ENCODE measurements at places on chromosomes 13 and 19.
A peak's percentile ranks its signal among the peaks of the same experiment; 100 is the strongest.

GRCh38 chr13:38590796-38591507, 95.9 kb upstream of the FREM2 start:
- DNase-seq, result no peak
- no peak overlapping the region for H3K27ac ChIP-seq
- no peak overlapping the region for H3K4me3 ChIP-seq
- H3K4me1 ChIP-seq, result no peaks in the 10 kb centered on the region
- no peaks in the 10 kb centered on the region for H3K27me3 ChIP-seq

GRCh38 chr13:113559061-113559460, 25.5 kb upstream of the TFDP1 start:
- no peaks in the 10 kb centered on the region for H3K27me3 ChIP-seq
- no peak overlapping the region for H3K4me3 ChIP-seq
- no peak for DNase-seq
- H3K36me3 ChIP-seq, result no peaks in the 10 kb centered on the region

DNA sequence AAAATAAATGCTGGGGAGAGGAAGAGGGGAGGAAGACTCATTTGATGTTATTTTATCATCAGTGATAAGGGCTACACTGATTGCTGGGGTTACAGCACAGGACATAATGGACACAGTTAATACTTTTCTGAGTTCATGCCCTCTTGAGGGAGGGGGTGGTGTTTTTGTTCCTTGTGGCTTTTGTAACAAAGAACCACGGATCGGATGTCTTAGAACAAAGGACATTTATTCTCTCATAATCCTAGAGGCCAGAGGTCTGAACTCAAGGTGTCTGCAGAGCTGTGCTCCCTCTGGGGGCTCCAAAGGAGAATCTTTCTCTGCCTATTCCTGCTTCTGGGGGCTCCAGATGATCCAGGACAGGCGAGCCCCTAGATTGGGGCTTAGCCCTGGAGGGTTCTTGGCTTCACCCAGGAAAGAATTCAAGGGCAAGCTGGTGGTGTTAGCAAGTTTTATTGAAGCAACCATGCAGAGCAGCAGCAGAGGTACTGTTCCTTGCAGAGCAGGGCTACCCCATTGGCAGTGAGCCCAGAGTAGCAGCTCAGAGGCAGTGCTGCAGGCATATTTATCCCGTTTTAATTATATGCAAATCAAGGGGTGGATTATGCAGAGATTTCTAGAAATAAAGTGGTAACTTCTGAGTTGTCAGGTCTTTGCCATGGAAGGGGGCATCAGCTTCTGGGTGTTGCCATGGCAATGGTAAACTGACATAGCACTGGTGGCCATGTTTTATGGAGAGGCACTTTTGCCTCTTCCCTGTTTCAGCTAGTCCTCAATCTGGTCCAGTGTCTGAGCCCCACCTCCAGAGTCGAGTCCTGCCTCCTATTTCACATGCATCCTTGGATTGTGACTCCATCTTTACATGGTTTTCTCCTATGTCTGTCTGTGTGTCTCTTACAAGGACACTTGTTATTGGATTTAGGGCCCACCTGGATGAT, 18.0 kb downstream of the VAV1 start:
- no peak overlapping the region for H3K4me3 ChIP-seq
- no peak overlapping the region for H3K27ac ChIP-seq
- H3K36me3 ChIP-seq, result no peaks in the 10 kb centered on the region
- no peak for DNase-seq
- no peaks in the 10 kb centered on the region for H3K27me3 ChIP-seq

- no peak for DNase-seq
- H3K27ac ChIP-seq, result no peak overlapping the region
- H3K4me3 ChIP-seq, result no peak overlapping the region
- H3K27me3 ChIP-seq, result no peaks in the 10 kb centered on the region
- no peaks in the 10 kb centered on the region for H3K4me1 ChIP-seq
- peaks cover 49% of the 10 kb centered on the region for H3K36me3 ChIP-seq
Measured at GRCh38 chr13:113607056-113607888, 22.7 kb downstream of the TFDP1 start.

GRCh38 chr13:42454749-42455148, 119.2 kb upstream of the TNFSF11 start:
- H3K27me3 ChIP-seq, result no peaks in the 10 kb centered on the region
- H3K4me1 ChIP-seq, result no peaks in the 10 kb centered on the region
- DNase-seq, result no peak
- no peaks in the 10 kb centered on the region for H3K36me3 ChIP-seq
- H3K27ac ChIP-seq, result no peak overlapping the region

- H3K27me3 ChIP-seq, result no peaks in the 10 kb centered on the region
- peaks cover 19% of the 10 kb centered on the region for H3K4me1 ChIP-seq
- no peaks in the 10 kb centered on the region for H3K36me3 ChIP-seq
- peak overlapping the region; percentile 64 for H3K27ac ChIP-seq
- H3K4me3 ChIP-seq, result no peak overlapping the region
- no peak for DNase-seq
Measured at GRCh38 chr13:23427342-23427843, 6.1 kb downstream of the SACS start.

GRCh38 chr13:30502237-30502636, 36.5 kb upstream of the HMGB1 start:
- H3K4me3 ChIP-seq, result no peak overlapping the region
- no peak for DNase-seq
- no peaks in the 10 kb centered on the region for H3K36me3 ChIP-seq
- no peaks in the 10 kb centered on the region for H3K27me3 ChIP-seq
- no peaks in the 10 kb centered on the region for H3K4me1 ChIP-seq

DNA sequence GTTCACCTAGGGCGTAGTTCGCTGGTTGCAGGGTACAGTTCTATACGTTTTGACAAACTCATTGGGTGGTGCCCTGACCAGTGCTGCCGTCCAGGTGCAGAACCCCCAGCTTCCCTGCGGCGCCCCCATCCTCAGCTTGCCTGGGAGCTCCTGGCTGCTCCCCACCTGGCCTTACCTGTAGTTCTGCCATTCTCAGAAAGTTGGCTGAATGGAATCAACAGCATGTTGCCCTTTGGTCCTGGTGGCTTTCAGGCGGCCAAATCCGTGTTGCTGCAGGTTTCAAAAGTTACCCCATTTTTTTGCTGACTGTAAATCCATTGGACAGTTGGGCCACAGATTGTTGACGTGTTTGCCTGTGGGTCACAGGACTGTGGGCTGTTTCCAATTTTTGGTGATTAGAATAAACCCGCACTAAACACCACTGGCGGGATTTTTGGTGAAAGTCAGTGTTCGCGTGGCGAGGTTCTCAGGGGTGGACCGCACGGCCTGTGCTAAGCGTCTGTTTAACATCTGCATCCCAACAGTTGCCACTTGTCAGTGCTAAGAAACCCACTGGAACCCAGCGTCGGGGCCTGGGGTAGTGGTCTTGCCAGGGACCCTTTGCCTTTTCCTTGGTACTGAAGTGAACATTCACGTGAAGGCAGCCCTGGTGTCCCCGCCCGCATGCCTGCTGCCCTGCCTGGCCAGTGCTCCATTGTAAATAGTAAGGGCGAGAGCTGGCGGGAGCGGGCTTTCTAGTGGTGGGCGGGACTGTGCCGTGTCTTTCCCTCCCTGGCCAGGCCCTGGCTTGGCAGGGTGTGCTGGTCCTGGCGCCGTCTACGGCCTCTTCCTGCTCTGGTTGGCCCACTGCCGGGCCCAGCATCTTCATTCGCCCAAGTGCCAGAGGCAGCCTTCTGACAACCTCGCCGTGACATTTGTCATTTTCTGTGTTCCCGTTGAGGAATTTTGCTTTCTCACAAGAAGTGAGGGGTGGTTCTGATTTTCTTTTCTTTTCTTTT, 3.3 kb downstream of the DOT1L start:
- H3K36me3 ChIP-seq, result peaks cover 12% of the 10 kb centered on the region
- peak overlapping the region; percentile 63 for H3K27ac ChIP-seq
- H3K4me3 ChIP-seq, result no peak overlapping the region
- DNase-seq, result no peak
- H3K27me3 ChIP-seq, result no peaks in the 10 kb centered on the region

GRCh38 chr13:67299751-67300150, 69.6 kb upstream of the PCDH9 start:
- peaks cover 31% of the 10 kb centered on the region for H3K4me1 ChIP-seq
- H3K27me3 ChIP-seq, result no peaks in the 10 kb centered on the region
- no peaks in the 10 kb centered on the region for H3K36me3 ChIP-seq
- no peak overlapping the region for H3K4me3 ChIP-seq

GRCh38 chr13:113124211-113124970, 1.8 kb downstream of the F10 start:
- H3K27me3 ChIP-seq, result no peaks in the 10 kb centered on the region
- DNase-seq, result no peak
- H3K27ac ChIP-seq, result no peak overlapping the region
- H3K4me1 ChIP-seq, result no peaks in the 10 kb centered on the region
- H3K36me3 ChIP-seq, result no peaks in the 10 kb centered on the region

DNA sequence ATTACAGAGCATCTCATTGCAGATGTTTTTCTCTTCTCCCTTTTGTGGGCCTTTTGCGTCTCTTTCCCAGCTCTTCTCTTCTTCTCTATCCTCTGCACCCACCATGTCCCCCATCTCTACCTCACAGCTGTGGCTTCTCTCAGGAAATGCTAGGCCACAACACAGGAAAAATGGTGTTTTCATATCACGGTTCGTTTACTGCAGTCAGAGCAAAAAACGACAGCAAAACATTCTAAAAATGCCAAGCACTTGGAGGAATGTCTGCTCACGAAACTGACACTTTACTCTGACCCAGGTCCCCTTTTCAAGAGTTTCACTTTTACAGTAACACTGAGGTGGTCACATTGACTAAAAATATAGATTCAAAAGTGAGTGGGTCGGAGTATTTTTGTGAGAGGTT, 152.2 kb downstream of the DCT start:
- H3K27ac ChIP-seq, result no peak overlapping the region
- no peak for DNase-seq
- H3K36me3 ChIP-seq, result no peaks in the 10 kb centered on the region
- H3K4me1 ChIP-seq, result peaks cover 13% of the 10 kb centered on the region

DNA sequence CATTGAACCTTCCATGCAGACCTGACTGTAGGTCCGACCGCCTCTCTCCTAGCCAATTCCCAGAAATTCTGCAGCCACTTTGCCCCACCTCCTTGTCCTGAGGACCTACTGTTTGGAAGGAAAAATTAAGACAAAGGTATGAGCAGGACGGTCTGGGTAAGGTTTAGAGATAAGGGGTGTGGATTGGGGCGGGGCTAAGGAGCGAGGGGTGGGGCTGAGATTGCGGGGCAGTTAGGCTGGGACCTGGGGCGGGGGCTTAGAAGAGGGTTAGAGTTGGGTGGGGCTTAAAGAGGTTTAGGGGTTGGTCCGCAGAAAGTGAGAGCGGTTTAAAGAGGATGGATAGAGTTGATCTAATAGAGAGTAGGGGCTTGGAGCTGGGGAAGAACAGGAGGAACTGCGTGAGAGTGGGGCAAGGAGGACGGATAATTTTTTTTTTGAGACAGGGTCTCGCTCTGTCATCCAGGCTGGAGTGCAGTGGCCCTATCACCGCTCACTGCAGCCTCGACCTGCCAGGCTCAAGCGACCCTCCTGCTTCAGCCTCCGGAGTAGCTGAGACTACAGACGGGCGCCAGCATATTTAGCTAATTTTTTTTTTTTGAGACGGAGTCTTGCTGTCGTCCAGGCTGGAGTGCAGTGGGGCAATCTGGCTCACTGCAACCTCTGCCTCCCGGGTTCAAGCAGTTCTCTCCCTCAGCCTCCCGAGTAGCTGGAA, 1.7 kb upstream of the ZNF865 start:
- DNase-seq, result no peak
- H3K27ac ChIP-seq, result peak overlapping the region; percentile 93
- peaks cover 15% of the 10 kb centered on the region for H3K4me1 ChIP-seq
- no peak overlapping the region for H3K4me3 ChIP-seq

DNA sequence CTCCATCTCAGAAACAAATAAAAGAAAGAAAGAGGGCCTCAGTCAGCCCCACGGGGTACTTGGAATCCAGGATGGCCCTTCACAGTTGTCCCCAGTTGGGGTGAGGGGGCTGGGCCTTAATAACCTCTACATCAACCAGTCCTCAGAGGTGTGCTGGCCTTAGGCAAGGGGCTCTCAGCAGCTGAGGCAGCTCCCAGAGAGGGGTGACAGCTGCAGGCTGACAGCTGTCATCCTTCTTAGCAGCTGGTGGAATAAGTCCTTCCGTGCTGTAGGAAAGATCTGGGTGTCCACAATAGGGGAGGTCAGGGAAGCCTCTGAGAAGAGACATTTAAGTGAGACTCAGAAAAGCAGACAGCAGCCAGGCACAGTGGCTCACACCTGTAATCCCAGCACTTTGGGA, 7.4 kb downstream of the BCAM start:
- H3K36me3 ChIP-seq, result peaks cover 33% of the 10 kb centered on the region
- H3K4me1 ChIP-seq, result no peaks in the 10 kb centered on the region
- no peak overlapping the region for H3K27ac ChIP-seq
- DNase-seq, result no peak

DNA sequence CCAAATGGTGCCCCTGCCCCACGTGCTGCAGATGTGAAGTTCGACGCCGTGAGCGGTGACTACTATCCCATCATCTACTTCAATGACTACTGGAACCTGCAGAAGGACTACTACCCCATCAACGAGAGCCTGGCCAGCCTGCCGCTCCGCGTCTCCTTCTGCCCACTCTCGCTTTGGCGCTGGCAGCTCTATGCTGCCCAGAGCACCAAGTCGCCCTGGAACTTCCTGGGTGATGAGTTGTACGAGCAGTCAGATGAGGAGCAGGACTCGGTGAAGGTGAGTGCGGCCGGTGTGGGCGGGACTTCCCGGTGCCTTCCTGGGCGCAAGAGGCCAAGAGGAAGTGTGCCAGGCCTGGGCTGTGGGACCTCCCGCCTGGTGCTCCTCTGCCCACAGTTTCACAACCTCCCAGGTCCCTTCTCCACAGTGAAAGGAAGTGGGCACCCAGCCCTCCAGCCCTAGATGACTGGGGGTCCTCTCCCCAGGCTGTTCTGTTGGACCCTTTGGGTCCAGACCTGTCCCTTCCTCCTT, 14.1 kb upstream of the RELB start:
- H3K27ac ChIP-seq, result no peak overlapping the region
- H3K4me3 ChIP-seq, result no peak overlapping the region
- H3K36me3 ChIP-seq, result peaks cover 7% of the 10 kb centered on the region
- no peaks in the 10 kb centered on the region for H3K4me1 ChIP-seq
- no peak for DNase-seq
- H3K27me3 ChIP-seq, result no peaks in the 10 kb centered on the region

- no peak for DNase-seq
- no peaks in the 10 kb centered on the region for H3K27me3 ChIP-seq
- H3K36me3 ChIP-seq, result peaks cover 60% of the 10 kb centered on the region
- peak overlapping the region; percentile 6 for H3K27ac ChIP-seq
Measured at GRCh38 chr19:55390461-55390880, 4.7 kb downstream of the RPL28 start.

- H3K27ac ChIP-seq, result no peak overlapping the region
- peaks cover 9% of the 10 kb centered on the region for H3K4me1 ChIP-seq
- no peak for DNase-seq
- H3K4me3 ChIP-seq, result no peak overlapping the region
- H3K36me3 ChIP-seq, result no peaks in the 10 kb centered on the region
- no peaks in the 10 kb centered on the region for H3K27me3 ChIP-seq
Measured at GRCh38 chr13:41500511-41500910, 43.2 kb downstream of the RGCC start.

- no peak for DNase-seq
- H3K27me3 ChIP-seq, result no peaks in the 10 kb centered on the region
- no peak overlapping the region for H3K4me3 ChIP-seq
- H3K4me1 ChIP-seq, result no peaks in the 10 kb centered on the region
- no peaks in the 10 kb centered on the region for H3K36me3 ChIP-seq
Measured at GRCh38 chr13:34748596-34748995, 193.5 kb upstream of the NBEA start.

- H3K27ac ChIP-seq, result no peak overlapping the region
- no peaks in the 10 kb centered on the region for H3K36me3 ChIP-seq
- H3K4me1 ChIP-seq, result peaks cover 5% of the 10 kb centered on the region
- no peak overlapping the region for H3K4me3 ChIP-seq
- no peaks in the 10 kb centered on the region for H3K27me3 ChIP-seq
- no peak for DNase-seq
Measured at GRCh38 chr13:109200556-109200955, 571.1 kb downstream of the MYO16 start.

All from RWPE2 (cell line).